ENCODE measurements at places on chromosomes 12 and 14.

GRCh38 chr12:42421844-42422779, 96.1 kb downstream of the PPHLN1 start:
- no peak for DNase-seq

DNA sequence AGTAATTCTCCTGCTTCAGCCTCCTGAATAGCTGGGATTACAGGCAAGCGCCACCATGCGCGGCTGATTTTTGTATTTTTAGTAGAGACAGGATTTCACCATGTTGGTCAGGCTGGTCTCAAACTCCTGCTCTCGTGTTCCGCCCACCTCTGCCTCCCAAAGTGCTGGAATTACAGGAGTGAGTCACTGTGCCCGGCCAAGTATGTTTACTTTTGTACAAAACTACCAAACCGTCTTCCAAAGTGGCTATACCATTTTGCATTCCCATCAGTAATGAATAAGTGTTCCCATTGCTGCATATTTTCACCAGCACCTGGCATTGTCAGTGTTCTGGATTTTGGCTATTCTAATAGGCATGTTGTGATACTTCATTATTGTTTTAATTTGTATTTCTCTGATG, 8.4 kb upstream of the KRT6A start:
- DNase-seq = no peak

- no peak for DNase-seq
These were observed 56.6 kb downstream of the SUDS3 start for GRCh38 chr12:118432812-118433545.

DNA sequence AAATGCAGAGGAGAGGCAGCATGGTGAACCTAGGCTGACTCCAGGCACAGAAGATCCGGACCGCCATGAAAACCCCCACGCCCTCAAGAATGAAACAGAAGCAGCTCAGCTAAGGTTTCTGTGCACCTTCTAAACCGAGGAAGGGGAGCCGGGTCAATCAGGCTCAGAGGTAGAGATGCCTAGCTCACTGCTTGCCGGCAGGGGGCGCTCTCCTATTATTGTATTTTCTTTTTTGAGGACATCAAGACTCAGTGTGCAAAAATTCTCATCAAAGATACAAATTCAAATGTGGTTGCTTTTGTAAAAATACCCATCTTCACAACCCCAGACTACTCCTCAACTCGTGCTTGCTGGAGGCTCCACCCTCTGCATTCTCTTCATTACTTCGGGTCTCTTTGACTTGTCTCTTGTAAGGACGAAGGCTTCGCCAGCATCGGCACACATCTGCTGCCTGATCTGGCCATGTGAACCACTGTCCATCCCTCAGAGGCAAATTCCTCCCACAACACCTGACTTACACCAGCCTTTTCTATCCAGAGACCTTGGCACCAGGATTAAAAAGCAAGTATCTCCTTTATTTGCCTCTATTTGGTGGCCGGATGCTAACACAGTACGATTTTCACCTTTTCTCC, 33.4 kb upstream of the RNASE3 start:
- DNase-seq = peak; percentile 80

DNA sequence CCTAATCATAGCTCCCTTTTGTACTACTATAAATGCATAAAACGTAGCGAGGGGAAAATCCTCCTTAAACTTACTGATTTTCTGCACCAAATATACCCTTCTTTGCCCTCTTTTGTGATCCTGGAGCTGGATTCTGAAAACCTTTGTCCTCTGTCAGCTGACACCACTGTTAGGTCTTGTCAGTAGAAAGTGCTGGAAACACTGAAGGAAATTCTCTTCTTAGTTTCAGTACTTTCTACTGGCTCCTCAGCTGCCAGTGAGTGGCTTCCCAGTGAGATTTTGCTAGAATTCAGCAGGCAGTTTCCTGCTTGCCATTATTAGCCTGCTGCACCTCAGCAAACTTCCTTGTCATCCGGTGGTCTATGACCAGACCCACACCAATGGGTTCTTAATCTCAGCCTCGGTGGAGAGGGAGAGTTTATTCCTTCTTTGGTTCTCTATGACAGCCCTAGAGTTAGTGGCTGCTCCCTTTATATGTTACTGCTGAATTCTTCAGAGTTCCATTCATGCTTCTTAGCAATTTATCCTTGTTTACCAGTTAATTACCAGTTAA, 476.2 kb downstream of the FSCB start:
- DNase-seq = no peak

Data from nephron progenitor cell (in vitro differentiated cells).